ENCODE measurements at places on chromosomes 7 and 10.

- no peak for DNase-seq
Measured at GRCh38 chr10:118027397-118027796, 19.3 kb downstream of the RAB11FIP2 start.

GRCh38 chr10:112475575-112476218 is 28.7 kb downstream of the VTI1A start:
- DNase-seq, result no peak

- no peak for DNase-seq
Measured at GRCh38 chr7:90772410-90772809, 176.3 kb downstream of the CDK14 start.

- DNase-seq, result no peak
Measured at GRCh38 chr7:51613911-51614357, 297.3 kb upstream of the COBL start.

DNA sequence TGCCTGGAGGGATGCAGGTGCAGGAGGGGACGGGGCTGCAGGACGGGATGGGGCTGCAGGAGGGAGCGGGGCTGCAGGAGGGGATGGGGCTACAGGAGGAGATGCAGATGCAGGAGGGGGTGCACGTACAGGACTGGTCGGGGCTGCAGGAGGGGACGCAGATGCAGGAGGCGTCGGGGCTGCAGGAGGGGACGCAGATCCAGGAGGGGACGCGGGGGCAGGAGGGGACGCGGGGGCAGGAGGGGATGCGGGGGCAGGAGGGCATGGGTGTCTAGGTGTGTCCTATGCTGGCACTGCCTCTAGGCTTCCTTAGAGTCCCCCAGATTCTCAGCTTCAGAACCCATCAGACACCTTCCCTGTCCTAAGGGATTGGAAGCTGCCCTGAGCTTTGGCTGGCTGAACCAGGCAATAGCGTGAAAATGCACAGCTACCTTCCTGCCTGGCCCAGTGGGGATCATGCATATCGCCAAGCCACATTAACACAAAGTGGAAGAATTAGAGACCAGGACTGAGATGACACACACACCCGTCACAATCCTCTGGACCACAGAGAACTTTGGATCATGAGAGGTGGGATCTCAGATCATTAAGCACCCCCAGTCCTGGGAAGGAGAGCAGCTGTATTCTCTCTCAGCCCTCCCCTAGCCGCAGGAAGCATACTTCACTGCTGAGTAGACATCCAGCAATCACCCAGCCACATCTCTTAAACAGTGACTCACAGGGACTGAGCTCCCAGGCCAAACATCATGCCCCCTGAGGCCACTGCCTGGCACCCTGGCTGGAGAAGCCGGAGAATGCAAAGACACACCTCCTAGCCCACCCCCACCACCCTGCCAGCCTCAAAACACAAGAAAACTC is 67.3 kb downstream of the VWA2 start:
- DNase-seq, result no peak

DNA sequence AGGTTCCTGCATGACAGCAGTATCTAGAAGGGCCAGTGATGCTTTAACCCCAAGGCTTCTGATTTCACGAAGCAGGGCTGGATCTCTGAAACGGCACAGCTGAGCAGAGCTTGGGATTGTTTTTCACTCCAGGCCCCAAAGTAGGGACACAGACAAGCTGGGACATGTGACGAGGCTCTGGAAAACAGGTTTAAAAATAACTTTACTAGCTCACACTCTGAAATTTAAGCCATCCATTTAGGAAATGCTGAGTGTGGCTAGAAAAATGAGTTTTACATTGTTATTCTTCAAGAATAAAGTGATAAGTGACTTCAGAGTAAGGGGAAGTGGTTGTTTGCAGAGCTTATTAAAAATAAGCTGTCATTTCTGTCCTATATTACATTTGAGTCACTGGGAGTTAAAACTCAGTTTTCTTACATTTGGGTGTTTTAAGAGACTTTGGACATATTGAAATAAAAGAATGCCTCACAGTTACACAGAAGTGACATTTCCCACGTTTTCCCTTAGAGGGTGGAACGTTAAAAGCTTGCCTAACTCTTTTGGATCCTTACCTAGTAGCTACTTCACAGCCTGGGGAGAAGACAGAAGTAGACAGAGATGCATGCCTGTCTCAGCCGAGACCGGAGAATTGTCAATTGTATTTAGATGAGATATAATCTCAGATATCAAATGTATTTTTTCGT is 107.8 kb downstream of the GALNT17 start:
- no peak for DNase-seq

DNA sequence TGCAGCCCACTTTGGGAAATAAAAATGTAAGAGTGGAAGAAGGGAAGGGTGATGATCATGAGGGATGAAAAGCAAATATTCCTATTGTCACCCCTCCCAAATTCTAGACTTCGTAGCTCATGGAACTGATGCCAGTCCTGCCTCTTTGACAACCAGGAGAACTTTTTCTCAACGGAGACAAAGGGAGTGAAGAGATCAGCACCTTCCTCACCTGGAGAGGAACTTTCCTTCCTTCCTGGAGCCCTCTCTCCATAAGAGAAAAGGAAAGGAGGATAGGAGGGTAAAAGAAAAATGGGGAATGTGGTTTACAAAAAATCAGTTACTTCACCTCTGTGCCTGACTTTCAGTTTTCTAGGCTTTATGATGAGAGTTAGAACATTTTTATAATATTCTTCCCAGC is 3.4 kb downstream of the TBX20 start:
- no peak for DNase-seq

GRCh38 chr7:85567983-85568382 is 381.1 kb upstream of the SEMA3D start:
- DNase-seq, result no peak

GRCh38 chr10:30630571-30630970 is 1.0 kb upstream of the LYZL2 start:
- no peak for DNase-seq

GRCh38 chr10:4947635-4948596 is 15.3 kb upstream of the AKR1C1 start:
- no peak for DNase-seq

DNA sequence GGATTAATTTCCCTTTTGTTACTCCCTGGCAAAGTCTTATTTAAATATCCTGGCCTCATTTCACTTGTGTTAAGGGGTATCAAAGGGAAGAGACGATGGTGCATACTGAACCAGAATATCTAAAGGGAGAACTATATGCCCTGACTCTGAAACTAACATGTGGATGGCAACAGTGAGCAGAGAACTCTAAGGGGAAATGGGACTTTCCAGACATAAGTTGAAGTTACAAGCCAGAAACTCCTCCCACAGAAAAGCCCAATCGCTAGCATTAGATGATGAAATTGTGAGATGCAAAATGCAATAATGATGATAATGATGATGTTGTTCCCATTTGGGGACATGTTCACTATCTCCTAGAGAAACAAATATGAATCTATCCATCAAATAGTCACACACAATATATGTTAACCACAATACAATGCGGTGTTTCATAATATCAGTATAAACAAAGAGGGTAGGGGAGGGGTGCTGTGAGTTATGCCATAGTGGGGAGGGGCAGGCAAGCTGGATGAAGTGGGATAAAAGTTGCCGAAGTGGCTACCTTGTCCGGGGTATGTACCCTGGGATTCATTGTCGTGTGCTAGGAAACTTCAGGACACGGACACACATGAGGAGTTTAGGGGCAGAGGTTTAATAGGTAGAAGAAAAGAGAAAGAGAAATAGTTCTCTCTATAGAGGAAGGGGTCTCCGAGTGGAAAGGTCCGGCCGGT is 37.1 kb downstream of the TMEM229A start:
- DNase-seq, result no peak

DNA sequence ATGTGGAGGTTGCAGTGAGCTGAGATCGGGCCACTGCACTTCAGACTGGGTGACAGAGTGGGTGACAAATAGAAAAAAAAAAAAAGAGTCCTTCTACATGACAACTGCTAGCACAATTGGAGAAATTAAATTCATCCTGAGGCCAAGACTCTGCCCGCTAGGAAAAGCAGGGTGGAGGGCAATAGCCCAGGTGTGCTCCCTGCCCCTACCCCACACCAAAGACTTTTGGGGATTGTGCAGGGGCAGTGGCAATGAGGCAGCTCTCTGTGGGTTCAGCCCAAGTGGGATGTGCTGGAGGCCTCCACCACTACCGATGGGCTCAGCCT is 61.3 kb downstream of the TMEM209 start:
- no peak for DNase-seq

DNA sequence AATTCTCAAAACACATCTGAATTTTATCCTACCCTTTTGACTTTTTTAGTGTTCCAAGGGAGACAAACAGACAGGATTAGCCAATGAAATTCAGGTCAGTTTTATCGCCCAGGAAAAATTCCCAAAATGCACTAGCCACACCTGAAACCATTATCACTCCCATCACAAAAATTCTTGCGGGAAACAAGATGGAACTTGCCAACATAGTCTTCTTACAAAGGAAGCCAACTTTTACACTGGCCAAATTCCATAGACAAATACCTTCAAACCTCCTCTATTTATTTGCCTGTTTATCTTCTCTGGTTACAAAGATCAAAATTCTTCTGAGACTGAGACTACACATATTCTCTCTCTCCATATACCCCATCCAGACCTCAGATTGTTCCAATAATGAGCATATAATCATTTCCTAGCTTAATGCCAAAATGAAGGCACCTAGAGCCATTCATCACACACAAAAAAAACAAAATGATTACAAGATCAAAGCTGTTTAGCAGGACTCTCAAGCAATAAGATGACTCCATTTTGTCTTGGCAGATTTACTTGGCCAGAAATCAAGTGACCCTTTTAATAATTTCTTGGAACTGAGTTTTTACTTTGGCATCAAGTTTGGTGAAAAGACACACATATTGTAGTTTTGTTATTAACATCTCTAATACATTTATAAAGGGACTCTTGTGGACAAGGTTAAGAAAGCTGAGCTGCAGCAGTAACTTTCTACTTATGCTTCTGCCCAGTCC is 30.2 kb downstream of the MET start:
- DNase-seq, result no peak

DNA sequence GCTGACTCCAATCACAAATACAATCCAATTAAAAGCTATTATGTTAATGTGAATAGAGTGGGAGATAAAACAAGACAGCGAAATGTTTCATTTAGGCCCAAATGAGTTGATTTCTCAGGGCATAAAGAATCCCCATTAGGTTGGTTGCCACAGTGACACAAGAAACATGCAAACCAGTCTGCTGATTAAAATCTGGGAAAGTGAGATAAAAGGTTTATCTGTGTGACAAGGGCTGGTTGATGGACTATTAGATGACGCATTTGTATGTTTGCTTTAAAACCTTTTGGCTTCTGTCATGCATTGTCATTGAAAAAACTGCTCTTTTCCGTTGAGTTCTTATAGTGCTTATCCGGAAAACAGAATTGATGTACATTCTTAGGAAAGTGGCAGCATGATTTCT is 658.2 kb downstream of the GATA3 start:
- no peak for DNase-seq

DNA sequence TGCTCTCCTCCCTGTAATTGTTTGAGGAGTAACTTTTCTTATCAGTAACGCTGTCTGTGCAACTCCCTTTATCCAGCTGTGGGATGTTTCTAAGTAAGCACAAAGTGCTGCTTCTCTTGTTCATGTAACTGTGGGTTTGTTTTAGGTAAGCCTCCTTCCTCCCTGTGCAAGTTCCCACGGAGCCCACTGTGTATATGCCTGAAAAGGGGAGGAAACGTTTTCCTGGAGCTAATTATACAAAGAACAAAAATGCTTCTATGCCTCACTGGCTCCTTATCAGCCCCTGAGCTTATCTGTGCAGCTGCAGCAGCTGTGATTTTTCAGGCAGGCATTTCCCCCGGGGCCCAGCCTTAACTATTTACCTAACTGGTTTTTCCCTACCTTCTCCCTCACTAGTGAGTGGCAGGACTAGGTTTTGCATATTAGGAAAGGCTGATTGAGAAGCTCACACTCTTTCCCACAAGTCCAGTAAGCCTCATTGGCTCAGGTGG is 593.4 kb upstream of the GHITM start:
- no peak for DNase-seq

DNA sequence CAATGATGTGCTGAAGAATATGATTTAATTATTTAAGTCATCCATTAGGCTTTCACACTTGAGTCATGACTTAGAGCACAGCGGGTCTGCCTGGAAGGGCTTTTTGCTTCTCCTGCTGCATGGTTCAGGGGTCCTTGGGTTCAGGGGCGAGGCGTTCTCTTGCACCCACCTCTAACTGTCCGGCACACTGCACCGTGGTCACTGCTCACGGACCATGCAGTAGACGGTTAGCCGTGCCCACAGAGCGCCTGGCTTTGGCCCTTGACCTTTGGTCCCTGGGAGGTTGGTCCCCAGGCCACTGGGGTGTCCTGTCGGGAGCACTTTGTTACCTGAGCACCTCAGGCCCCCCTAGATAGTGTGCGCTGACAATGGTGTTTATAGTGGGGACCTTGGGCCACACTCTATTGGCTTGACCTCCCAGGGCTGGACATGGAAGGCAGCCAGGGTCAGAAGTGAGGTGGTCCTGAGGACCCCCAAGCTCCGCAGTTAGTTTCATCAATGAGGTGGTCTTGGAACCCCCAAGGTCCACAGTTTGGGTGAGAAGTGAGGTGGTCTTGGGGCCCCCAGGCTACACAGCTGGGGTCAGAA is 110.6 kb downstream of the ACTR3B start:
- DNase-seq, result no peak

DNA sequence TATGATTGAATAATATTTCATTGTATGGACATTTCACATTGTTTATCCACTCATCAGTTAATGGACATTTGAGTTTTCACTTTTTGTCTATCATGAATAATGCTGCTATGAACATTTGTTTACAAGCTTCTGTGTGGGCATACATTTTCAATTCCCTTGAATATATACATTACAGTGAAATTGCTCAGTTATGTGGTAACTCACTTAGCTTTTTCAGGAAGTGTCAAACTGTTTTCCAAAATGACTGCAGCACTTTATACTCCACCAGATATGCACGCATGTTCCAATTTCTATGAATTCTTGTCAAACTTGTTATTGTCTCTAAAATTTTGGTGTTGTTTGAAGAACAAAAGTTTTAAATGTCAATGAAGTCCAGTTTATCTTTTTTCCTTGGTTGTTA is 401.2 kb downstream of the THSD7A start:
- no peak for DNase-seq

Measured in stimulated activated naive CD4-positive, alpha-beta T cell treated with Interleukin-2 at 50 U/mL for 16 hours (primary cell).